Activated CD8-positive, alpha-beta memory T cell treated with anti-CD3 and anti-CD28 coated beads for 4 hours (primary cell): ENCODE measurements at places on chromosomes 4 and X.

DNA sequence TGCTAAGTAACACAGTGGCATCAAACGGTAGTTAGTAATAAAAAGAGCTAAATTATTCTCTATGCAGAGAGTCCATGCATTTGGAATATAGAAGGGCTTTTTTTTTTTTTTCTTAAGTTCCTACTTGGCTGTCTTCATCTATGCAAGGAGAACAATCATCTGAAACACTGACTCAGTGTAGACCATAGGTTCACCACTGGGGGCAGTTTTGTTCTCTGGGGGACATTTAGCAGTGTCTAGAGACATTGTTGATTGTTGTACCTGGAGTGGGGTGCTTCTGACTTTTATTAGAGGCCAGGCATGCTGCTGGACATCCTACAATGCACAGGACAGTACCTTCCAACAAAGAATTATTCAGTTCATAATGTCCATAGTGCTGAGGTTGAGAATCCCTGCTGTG, 41.2 kb downstream of the TMA16 start:
- no peak for DNase-seq

- DNase-seq, result peak; percentile 2
These were observed 73.4 kb upstream of the TTC29 start for GRCh38 chr4:147019091-147019490.

DNA sequence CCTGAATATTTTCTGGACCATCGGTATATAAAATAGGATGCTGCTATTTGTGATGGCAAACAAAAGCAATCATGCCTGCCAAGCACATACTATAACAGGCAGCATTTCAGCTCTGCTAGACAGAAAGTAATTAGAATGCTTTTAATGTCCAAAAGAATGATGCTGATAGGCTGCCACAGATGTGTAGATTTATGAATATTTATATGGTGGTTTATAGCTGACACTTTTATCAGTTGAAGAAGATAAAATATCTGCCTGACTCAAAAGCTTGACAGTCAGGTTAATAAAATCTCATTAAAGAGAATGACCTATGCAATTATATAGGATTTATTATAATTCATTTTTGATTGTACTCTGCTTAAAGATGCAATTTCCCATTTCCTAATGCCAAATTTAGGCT, 4.0 kb downstream of the BEND4 start:
- DNase-seq, result no peak

- DNase-seq, result no peak
These were observed 127.1 kb upstream of the ANXA3 start for GRCh38 chr4:78424461-78424860.

- DNase-seq, result no peak
These were observed 771 bp upstream of the LAMTOR3 start for GRCh38 chr4:99894998-99895397.

GRCh38 chrX:63506320-63506719, 155.2 kb upstream of the SPIN4 start:
- DNase-seq, result no peak

DNA sequence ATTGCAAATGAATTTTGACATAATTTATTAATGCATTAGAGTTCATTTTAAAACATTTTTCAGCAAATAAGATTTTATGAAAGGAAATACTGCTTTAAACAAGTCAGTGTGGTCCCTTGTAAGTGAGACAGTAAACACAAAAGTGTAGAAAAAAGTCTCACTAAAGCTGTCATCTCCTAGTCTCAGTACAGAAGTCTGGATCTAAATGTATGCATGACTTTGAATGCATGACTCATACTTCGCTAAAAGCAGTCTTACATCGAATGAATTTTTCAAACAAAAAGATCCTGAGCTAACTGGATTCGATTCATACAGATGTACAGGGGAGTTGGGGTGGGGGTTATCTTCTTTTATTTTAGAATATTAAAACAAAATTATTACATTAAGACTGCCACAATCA, 207.4 kb upstream of the VCX start:
- DNase-seq, result no peak
